ENCODE measurements at places on chromosomes 2 and 18.

GRCh38 chr2:161956738-161957137, 117.3 kb downstream of the DPP4 start:
- no peak for DNase-seq

DNA sequence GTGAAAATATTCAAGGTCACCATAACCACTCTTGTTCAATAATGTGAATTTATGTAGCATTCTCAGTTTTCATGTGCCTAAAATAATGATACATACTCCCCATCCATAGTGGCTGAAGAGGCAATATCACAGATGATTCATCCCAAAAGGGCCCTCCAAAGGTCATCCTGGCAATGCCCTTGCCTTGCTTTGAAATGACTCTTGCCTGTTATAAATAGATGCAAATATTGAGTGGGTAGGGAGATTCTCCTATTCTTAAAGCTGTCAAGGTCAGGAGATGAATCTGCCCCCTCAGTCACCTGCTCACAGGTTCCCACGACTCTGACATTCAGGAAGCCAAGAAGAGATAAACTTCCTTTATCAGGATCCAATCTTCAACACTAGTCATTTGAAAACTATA, 490.5 kb downstream of the TNS1 start:
- no peak for DNase-seq

GRCh38 chr2:71744781-71745180, 291.4 kb downstream of the DYSF start:
- DNase-seq = no peak

GRCh38 chr2:166521155-166521554, 27.1 kb upstream of the SCN7A start:
- DNase-seq = no peak

DNA sequence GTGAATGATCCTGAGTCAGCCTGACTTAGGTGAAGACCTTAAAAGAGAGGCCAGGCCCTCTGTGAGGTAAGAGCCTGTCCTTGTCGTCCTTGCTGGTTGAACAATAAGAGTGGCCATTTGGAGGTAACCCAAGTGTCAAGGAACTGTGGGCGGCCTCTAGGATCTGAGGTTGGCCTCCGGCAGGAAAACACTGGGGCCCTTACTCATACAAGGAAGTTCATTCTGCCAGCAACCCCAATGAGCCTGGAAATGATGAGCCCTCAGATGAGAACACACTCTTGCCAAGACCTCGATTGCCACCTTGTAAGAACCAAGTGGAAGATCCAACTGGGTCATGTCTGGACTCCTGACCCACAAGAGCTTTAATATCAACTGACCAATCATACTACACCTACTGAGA, 95.5 kb upstream of the LRATD1 start:
- no peak for DNase-seq

GRCh38 chr18:9918016-9918680, 4.3 kb downstream of the VAPA start:
- DNase-seq = no peak

DNA sequence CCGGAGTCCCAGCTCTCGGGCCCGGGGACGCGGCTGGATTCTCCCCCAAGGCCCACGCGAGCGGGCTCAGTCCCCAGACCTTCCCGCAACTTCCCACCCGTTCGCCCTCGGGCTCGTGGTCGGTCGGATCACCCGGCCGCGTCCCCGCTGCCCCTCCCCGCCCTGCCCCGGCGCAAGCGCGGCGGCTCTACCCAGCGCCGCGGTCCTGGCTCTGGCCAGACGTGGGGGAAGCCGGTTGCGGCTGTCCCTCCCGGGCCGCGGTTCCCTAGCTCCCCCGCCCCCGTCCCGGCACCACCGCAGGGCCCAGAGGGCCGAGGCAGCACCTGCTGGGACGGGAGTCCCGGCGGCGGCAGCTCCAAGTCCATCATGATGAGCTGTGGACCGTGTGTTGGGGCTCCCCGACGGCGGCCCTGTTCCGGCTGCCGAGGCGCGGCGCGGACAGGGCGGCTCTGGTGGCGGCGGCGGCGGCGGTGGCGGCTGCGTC, 276 bp downstream of the NFE2L2 start:
- DNase-seq = no peak

DNA sequence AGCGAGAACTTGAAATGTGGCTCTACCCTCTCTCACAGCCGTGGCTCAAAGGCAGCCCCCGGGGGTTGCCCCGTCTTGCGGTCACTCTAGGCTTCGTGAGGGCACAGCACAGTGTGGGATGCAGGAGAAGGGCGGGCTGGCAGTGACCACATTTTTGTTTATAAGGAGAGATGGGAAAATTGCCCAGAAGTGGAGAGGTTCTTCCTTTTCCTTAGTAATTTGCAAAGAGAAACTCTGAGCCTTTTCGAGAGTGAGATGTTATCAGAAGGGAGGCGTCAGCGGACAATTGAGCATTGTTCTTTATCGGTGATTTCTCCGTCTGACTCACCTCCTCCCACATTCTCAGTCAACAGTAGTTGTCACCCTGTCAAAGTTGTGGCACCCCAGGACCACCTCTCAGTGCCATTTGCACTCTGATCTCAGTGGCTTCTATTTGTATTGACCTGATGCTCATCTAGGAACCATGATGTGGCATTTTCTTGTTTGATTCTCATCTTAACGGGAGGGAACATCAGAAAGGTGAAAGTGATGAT, 89.6 kb downstream of the ACAA2 start:
- peak; percentile 79 for DNase-seq

DNA sequence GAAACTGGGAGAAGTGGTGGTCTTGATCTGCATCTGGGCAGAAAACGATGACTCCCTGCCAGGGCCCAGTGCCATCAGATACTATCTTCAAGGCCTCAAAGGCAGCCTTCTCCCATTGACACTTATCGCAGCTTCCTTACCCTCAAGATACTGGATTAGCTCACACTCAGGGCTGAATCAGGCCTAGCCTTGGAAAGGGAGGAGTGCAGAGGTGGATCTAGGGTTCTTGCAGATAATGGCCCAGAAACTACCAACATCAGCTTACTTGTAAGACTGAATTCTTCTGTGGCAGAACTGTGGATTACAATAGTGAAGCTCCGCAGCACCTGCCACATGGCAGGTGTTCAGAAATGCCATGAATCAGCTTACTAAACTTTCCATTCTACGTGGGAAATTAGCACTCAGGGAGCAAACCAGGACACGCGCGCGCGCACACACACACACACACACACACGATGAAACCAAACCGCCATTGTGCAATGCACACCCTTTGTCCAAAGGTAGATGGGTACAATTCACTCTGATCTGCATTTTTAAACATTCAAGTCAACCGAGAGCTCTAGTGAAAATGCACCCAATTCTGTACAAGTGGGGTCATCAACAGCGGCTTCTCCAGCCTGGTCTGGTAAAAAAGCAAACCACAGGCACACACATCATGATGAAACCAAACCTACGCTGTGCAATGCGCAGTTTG, 26.3 kb upstream of the TMEM182 start:
- DNase-seq = no peak

GRCh38 chr2:183031911-183032794, 6.1 kb downstream of the NCKAP1 start:
- no peak for DNase-seq

DNA sequence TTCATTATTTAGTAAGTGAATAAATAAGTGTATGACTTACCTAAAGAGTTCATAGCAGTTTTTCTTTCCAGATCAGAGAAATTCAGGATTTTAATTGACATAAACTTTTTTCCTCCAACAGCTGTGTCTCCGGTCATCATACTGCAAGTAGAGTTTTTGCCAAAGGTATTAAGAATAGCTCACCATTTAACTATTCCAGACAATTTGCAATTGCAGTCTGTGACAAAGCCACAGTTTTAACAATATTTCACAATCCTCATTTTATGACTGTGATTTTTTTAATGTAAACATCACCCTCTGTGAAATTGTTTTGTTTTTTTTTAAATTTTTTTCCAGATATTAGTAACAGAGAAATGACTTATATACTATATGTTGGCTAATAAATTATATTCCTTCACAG, 199.1 kb downstream of the TRIB2 start:
- DNase-seq = no peak

GRCh38 chr2:26169681-26170414, 3.0 kb upstream of the GAREM2 start:
- DNase-seq = no peak

- DNase-seq = no peak
These were observed 73.3 kb upstream of the OTOS start for GRCh38 chr2:240213476-240214421.

DNA sequence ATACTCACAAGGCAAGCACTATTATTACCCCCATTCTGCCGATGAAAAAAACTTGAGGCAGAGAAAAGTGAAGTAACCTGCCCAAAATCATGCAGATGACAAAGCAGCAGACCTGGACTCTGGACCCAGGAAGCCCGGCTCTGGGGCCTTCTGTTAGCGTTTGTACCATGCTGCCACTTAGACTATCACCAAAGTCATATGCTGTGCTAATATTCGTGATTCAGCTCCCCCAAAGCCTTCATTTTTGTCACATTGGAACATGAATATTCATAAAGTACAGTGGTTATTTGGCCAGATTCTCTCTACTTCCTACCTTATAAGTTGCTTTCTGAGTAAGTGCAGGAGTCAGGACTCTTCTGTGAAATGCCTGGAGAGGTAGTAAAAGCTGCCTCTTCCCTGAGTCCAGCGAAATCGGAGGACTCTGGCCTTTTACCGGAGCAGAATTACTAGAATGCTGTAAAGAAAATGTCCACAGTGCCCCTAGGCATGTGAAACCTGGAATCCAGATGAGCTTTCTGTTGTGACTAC, 86.7 kb downstream of the FTCDNL1 start:
- no peak for DNase-seq

GRCh38 chr2:190940454-190940853, 59.8 kb downstream of the GLS start:
- no peak for DNase-seq

- DNase-seq = no peak
These were observed 96.1 kb downstream of the CABYR start for GRCh38 chr18:24234850-24235418.

DNA sequence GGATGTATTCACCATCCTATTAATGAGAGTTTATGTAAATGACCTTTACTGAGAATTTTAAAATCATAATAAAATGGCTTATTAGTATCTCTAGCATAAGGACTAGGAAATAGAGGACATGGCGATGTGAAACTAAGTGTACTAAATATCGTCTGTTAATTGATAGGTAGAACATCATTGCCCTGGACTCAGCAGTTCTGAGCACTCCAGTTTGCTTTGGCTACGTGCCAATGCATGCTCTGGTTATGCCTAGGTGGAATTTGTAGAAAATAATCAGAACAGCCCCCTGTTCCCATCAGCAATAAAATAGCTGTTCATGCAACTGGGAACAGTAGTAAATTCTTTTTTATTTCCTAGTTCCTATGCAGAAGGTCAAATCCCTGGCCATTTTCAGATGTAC, 247.8 kb downstream of the DOK6 start:
- no peak for DNase-seq
